Breast epithelium (tissue), 4 donors: ENCODE measurements at places on chromosomes 7 and 10. TPM values are rescaled to one million over a fixed set of nuclear protein-coding genes. Genes with fewer than 3 reads are reported as not detected.

PTN gene
- total RNA-seq, result 0.48 TPM

BHLHA15 gene
- not detected for total RNA-seq

SPOCK2 gene
- total RNA-seq, result 4.1 TPM

GRCh38 chr10:33487014-33487776 is 152.7 kb upstream of the NRP1 start:
- DNase-seq, result no peak

DNA sequence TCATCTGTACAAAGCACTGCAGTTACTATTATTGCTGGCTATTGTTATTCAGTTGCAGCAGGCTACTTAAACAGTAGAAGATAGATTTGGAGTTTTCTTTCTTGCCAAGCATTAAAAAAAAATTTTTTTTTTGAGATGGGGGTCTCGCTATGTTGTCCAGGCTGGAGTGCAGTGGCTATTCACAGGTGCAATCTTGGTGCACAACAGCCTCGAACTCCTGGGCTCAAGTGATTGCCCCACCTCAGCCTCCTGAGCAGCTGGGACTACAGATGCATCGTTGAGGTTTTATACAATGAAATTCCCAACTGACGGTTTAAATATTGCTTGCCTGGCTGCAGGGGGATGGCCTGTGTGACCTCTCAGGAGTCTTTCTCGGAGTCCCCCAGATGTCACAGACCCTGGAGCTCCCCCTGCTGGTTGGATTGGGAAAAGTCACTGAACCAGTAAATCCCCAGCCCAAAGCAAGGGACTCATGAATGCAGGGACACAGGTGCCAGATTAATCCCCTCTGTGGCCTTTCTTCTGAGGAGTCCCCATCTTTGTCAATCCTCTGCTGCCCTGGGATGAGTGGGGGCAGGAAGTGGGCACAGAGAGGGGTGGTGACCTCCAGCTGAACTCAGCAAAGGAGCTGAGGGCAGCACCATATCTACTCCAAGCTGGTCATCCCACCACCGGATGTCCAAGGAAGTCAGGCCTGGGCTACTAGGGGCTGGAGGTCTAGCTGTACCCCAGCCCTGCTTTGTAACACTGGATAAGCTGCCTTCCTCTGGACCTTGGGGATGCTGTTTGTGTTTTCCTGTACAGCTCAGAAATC is 149.6 kb downstream of the C10orf105 start:
- DNase-seq, result peak; percentile 71

DNA sequence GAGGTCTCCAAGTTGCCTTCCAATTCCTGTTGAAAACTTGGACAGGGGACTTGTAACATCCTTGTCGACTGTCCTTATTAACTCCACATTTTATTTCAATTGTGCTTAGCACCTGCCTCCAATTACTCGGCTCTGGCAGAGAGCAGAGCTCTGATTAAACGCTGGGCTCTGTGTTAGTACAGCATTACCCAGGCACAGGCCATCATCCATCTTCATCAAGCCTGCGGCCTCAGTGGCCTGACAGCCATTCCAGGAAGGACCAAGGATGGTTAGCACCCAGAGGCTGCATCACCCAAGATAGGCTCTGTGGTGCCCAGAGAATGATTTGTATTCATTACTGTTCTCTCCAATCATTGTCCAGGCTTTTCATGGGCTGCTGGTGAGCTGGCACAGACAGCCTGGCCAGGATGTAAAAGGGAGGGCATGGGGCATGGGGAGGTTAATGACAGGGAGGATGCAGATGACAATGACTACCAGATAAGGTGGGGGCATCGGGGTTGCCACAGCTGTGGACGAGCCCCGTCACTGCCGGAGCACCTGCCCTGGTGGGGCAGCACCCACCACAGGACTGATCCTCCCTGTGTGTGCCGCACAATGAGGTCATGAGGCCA is 123.3 kb downstream of the PTPN20 start:
- DNase-seq, result peak; percentile 24

DNA sequence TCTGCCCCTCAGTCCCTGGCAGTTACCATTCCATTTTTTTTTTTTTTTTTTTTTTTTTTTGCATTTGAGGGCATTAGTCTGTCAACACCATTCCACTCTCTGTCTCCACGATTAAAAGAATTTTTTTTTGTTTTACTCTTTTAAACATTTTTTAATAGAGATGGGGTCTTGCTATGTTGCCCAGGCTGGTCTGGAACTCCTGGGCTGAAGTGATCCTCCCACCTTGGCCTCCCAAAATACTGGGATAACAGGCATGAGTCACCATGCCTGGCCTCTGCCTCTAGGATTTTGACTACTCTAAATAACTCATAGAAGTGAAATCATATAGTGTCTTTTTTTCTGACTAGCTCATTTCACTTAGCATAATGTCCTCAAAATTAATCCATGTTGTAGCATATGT is 16.5 kb upstream of the CLDN3 start:
- no peak for DNase-seq

GRCh38 chr7:115674467-115675024 is 356.0 kb downstream of the TFEC start:
- DNase-seq, result no peak

- no peak for DNase-seq
Observed at GRCh38 chr7:135188298-135188984, 17.9 kb upstream of the CYREN start.

- no peak for DNase-seq
Observed at GRCh38 chr10:132814469-132814856, 28.5 kb upstream of the NKX6-2 start.

- peak; percentile 100 for DNase-seq
Observed at GRCh38 chr7:73738612-73739386, at the start of gene ABHD11. Gene ABHD11 (minus strand): TSS chr7:73738802. CDS start chr7:73738770, 32 bp downstream.

GRCh38 chr10:83083831-83084230 is 1055.5 kb upstream of the GHITM start:
- no peak for DNase-seq

DNA sequence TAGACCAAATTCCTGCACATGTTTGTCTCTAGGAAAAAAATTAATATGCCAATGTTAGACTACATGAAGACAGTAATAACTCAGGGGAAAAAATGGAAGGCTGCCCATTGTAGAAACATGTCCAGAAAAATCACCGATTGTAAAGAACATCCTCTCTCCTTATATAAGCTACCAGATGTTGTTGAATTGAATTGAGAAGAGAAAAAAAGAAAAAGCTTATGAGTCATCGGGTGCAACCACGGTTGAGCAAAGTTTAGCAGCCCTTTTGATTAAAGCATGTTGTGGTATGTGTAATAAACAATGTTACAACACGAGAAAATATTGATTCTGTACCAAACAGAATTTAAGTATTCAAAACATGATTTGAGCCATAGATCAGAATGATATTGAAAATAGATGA is 102.3 kb upstream of the ARHGAP21 start:
- no peak for DNase-seq

DNA sequence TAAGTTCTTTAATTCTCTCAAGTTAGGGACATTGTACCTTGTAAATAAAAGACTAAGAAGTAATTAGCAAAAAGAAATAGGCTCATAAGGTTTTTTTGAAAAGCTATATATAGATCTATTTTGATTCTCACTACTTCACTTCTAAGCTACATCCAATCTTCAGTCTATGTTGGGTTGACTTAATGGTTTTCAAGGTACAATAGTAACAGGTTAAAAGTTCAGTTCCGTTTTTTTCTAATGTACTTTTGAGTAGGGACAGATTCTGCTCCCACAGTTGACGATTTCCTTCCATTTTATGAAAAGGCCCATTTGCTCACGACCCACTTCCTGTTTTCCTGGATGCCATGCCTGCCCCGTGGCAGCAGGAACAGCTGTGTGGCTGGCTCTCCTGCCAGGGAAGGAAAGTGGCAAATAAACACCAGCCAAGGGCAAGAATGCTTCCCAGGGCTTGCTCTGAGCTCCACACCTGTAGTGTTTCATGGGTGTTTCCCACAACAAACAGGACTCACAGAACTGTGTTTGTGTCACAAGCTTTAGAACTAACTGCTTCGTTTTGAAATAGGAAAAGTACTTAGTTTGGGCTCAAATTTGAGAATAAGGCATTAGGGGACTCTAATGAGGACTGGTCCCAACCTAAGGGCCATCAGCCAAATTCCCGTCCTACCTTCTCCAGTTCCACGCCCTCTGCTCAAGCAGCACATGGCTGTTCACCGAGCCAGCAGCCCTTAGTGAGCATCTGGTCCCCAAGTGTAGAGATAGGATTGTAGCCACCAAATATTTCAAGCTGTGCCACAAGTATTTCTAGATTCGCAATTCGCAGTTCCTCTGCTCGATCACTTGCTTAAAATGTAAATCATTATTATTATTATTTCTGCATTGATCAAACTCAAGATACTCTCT is 240.7 kb downstream of the COBL start:
- no peak for DNase-seq

- DNase-seq, result no peak
Observed at GRCh38 chr10:85864868-85865526, 501.6 kb downstream of the GRID1 start.

GRCh38 chr10:24816868-24817396 is 93.2 kb upstream of the ARHGAP21 start:
- no peak for DNase-seq

DNA sequence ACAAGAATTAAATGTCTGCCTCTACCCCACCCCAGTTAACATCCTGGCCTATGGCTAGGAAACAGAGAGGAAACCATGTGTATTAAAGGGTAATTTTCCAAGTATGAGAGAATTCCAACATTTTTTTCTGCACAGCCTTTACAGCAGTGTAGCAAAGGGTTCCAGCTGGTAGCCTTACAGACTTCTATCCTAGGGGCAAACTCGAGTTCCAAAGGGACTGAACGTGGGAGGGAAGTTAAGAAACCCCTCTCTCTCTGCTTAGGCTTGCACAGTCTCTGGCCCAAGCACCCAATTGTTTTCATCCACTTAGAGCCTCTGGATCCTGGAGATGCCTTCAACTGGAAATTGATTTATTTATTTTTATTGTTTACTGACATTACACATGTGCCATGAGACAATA is 60.3 kb downstream of the SLC16A12 start:
- DNase-seq, result no peak
